ENCODE measurements at places on chromosomes 12 and 14.

DNA sequence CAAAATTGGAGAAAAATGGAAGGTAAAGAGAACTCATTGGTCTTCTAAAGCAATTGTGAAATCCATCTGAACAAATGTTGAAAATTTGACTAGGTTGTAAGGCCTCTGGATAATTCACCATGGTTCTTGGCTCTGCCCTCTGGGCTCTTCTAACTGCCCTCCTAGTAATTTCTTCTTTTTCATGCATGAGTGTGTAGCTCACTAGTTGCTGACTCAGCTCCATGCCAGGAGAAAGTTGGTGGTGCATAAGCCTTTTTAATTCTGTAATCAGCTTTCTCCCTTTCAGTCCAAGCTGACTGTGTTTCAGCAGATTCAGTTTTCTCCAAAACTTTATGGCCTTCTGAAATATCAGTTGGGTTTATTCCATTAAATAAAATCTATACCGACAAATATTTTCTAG is 877.8 kb upstream of the ATXN7L3B start:
- no peak for DNase-seq

DNA sequence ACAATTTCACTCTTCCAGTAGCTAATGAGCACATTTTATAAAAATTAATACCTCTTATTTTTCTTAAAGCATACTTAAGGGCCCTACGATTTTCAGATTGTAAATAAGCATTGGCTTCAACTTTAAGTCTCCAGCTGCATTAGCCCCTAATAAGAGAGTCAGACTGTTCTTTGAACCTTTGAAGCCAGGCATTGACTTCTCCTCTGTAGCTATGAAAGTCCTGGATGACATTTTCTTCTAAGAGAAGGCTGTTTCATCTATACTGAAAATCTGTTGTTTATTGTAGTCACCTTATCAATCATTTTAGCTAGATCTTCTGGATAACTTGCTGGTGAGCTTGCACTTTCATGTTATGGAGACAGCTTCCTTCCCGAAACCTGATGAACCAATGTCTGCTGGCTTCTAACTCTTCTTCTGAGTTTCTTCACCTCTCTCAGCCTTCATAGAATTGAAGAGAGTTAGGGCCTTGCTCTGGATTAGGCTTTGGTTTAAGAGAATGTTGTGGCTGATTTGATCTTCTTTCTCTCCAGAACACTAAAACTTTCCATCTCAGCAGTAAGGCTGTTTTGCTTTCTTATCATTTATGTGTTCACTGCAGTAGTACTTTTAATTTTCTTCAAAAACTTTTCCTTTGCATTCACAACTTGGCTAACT is 377.1 kb upstream of the RGS6 start:
- no peak for DNase-seq

GRCh38 chr14:37131205-37131604 is 41.2 kb downstream of the SLC25A21 start:
- no peak for DNase-seq

- peak; percentile 59 for DNase-seq
Measured at GRCh38 chr14:89702073-89702875, 252.3 kb downstream of the EFCAB11 start.

GRCh38 chr12:105064564-105065178 is 19.6 kb downstream of the ALDH1L2 start:
- no peak for DNase-seq

DNA sequence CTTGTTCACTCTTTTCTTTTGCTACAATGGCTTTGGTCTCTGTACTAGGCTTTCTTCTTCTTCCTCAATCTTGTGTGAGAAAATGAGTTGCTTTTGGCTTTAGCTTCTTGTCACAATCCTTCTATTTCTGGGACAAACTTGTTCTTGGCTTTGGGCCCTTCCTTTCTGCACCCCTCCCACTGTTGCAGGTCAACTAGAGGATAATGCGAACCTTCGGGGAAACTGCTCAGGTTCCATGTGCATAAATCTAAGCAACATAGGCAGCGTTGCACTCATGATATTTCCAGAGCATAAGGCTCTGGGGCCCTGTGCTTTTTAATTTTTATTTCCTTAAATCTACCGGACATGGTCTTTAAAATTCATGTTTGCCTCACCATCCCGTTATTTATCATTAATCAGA is 89.8 kb upstream of the LRIG3 start:
- no peak for DNase-seq

- no peak for DNase-seq
Measured at GRCh38 chr12:124694846-124695497, 127.6 kb upstream of the NCOR2 start.
